ENCODE measurements at places on chromosomes 7 and 10.

DNA sequence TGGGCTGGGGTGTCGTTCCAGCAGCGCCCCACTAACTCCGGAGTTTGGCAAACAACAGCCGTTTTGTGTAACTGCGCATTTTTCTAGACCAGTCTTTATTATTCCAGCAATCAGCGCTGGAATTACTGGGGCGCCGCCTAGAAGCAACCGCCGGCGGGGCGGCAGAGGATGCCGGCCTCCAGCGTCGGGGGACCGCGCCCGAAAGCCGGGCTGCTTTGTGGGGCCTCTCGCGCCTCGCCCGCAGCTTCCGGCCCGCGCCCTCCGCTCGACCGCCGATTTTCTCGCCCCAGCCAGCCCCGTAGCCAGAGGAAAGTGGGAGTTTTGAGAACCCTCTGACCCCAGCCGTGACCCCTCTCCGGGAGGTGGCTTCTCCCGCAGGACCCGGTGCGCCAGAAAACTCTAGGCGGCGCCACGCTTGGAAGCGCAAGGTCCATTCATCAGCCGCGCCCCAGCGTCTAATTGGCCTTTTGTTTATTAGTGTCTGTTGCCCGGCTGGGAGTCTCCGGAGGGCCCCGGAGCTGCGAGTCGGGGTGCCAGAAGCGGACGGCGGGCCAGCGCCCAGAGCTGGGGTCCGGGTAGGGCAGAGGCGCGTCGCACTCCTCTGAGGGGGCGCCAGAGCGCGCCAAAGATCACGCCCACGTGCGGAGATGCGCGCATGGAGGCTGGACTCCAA, 10.7 kb downstream of the EMX2 start:
- DNase-seq = no peak

- no peak for DNase-seq
These were observed 438.0 kb upstream of the NFE2L3 start for GRCh38 chr7:25714013-25714412.

- no peak for DNase-seq
These were observed 38.8 kb downstream of the RNLS start for GRCh38 chr10:88544140-88544870.

DNA sequence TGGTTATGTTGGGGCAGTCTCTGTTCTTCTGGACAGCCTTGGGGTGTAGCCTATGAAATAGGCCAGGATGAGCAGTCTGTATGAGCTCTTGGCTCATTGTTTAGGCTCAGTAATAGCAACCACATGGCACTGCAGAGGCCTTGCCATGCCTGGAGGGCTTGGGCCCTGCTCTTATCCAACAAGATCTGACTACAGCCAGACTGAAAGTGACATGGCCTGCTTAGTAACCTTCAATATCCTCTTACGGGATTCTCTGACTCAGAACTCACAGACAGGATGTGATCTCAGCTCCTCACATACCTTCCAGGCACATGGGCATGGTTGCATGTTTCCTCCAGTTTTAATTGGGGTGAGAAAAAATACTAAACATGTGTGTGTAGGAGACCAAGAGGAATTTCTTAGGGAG, 289.3 kb downstream of the PTEN start:
- DNase-seq = no peak

DNA sequence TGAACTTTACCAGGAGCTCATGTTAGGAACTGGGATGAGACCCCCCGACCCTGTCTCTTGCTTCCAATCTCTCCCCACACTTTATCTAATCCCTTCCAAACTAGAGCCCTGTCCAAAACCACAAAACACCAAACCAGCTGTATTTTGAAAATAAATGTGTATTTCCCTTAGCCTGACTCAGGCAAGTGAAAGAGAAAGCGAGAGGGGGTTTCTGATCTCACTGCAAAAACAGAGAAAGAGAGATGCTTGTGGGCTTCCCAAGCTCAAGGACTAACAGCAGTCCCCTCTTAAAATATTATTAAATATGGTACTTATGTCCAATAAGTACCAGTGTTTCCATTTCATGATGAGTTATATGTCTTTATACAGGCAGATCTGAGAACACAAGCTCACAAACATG, 122.0 kb downstream of the AGMO start:
- DNase-seq = no peak

DNA sequence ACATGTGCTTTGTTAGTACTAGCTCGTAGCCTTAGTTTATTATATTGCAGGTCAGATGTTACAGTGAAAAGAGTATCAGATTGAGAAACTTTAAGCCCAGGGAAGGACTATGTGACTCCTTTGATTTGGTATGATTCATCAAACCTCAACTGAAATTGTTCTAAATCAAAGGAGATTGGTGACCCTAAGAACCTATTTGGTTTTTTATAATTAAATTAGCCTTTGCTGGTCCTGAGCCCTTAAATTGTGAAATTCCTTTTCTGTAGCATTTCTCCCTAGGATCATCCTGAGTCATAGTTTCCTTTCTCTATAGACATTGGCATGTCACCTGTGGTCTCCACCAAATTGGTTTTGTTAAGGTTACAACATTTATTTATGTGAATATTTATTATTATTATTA, 89.7 kb downstream of the POLR1F start:
- DNase-seq = no peak

DNA sequence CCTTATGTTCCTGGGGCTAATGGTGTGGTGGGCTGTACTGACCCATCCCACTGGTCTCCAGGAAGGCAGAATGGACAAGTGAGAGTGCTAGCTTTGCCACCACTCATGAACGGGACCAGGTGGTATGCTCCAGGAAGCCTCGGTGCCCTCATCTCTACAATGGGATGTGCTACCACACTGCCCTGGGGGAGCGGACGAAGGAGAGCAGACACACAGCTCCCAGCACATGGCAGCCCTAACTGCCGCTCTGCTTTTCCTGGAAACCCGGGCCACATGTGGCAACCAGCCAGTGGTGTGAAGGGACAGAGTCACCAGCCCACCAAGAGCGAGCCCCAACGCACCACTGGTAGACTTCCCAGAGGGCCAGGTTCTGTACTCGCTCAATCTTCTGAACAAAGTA, 35.8 kb downstream of the PARP12 start:
- DNase-seq = no peak

DNA sequence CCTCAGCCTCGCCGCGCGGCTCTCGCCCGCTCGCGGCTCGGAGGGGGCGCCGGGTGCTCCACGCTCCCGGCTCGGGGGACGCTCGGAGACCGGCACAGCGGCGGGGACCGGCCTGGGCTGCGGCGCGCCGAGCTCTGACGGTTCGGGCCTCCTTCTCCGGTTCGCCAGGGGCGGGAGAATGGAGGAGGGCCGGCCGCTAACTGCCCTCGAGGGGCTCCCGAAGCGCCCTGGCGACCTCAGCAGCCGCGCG, 232 bp upstream of the GRID1 start:
- no peak for DNase-seq

GRCh38 chr10:116765648-116766081, 23.3 kb upstream of the HSPA12A start:
- no peak for DNase-seq

DNA sequence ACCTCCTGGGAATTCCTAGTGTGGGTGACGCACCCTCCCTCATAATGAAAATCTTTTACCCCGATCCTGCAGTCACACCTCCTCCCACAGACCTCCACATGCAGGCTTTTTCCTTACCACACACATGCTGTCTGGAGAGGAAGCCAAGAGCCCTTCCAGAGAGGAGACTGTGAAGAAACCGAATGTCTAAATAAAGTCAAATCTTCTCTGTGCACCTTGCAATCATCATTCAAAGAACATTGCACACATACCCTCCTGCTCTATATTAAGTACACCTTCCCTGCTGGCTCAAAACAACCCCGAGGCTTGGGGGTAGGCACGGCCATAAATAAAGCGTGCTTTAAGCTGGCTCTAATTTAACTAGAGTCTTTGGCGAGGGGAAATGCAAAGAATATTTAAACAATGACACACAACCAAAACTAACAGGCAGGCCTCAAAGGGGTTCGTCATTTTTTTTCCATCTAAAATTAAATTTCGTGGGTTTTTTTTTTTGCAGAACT, 34.9 kb downstream of the CALML3 start:
- DNase-seq = no peak

DNA sequence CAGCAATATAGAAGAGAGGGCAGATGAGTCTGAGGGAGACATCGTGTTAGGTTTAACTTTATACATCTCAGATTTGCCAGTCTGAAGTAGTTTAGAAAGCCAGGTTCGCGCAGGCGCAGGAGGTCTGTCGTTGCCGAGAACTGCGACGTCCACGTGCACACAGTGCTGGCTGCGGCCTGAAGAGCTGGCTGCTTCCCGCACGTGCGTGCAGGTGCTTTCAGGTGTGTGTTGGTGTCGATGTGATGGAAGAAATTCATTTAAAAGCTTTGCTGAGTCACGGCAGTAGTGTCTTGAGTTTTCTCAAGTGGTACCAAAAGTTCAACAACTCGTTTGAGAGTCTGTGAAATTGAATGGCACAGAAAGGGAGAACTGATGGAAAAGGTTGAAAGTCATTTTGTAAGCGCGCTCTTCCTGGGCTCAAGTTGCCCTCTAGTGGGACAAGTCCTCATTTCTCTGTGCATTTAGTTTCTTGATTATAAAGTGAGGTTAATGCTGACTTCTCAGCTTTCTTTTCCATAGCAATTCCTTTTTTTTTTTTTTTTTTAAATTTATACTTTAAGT, 18.6 kb downstream of the WDR37 start:
- peak; percentile 13 for DNase-seq

DNA sequence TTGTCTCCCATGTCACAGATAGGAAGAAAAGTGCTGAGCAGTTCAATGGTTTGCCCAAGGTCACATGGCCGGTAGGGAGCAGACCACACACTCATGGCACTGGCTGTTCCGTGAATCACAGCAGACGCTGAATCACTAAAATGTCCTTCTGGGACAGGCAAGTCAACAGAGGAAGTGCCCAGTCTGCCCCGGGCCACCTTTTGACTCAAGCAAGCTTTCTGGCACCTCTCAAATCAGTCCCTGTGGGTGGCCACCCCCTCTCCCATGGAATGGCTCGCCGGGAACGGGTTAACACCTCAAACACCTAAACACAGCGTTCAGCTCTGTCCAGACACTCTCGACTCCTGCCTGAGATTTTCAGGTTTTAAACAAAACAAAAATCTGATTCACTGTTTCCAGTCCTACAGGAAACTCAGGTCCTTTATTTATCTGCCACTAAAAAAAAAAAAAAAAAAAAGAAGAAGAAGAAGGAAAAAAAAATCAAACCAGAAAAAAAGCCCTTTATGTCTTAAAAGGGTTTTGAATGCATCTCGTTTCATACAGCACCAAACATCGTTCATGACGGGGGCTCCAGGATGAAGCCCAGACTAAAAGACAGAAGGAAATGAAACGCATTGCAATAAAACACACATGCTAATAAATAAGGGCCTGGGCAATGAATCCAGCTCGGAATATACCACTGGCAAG, 15.5 kb downstream of the CARD11 start:
- DNase-seq = no peak

GRCh38 chr7:24075426-24075810, 208.6 kb upstream of the NPY start:
- DNase-seq = no peak

DNA sequence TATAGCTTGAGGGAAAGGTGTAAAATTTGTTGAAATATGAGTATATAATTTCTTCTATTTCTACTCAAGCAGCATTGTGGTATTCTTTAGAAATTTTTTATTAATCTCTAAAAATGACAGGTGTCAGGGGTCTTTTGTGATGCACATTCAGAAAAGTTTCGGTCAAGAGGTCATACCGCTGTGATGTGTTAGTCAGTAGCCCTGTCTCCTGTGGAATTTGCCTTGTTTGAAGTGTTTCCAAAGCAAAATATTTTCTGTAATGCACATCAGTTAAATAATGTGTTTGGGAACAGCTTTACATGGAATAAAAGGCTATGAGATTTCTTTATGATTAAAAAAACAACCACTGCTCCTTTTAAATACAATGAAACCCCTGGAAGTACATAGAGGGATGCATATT, 35.8 kb downstream of the FOXP2 start:
- DNase-seq = no peak

DNA sequence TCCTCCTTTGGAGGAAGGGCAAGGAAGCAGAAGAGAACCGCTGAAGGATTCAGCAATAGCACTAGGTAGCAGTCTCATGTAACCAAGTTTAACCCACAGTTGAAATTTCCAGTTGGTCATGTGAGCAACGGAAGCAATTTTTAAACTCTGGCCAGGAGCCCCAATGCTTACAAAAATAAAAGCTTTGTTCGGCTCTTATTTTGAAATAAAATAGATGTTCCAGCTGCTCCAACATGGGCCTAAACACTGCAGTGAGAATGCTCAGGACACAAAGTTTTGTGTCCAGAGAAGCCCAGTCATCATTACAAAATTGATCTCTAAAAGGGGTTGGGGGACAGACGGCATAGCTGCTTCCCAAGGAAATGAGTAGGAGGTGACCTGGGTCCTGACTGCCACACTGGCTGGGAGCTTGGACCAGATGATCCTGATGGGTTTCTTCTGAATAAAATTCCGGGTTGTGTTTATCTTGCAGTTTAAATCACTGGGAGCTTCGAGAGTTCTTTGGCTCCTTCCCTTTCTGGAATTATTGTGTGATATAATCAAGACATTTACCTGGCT, 452 bp upstream of the TMEM140 start:
- peak; percentile 23 for DNase-seq

GRCh38 chr7:24728503-24729364, 28.5 kb downstream of the GSDME start:
- no peak for DNase-seq

- no peak for DNase-seq
These were observed 32.1 kb downstream of the HIF1AN start for GRCh38 chr10:100567826-100568225.

- DNase-seq = no peak
These were observed 25.4 kb downstream of the PDGFA start for GRCh38 chr7:494259-494687.

DNA sequence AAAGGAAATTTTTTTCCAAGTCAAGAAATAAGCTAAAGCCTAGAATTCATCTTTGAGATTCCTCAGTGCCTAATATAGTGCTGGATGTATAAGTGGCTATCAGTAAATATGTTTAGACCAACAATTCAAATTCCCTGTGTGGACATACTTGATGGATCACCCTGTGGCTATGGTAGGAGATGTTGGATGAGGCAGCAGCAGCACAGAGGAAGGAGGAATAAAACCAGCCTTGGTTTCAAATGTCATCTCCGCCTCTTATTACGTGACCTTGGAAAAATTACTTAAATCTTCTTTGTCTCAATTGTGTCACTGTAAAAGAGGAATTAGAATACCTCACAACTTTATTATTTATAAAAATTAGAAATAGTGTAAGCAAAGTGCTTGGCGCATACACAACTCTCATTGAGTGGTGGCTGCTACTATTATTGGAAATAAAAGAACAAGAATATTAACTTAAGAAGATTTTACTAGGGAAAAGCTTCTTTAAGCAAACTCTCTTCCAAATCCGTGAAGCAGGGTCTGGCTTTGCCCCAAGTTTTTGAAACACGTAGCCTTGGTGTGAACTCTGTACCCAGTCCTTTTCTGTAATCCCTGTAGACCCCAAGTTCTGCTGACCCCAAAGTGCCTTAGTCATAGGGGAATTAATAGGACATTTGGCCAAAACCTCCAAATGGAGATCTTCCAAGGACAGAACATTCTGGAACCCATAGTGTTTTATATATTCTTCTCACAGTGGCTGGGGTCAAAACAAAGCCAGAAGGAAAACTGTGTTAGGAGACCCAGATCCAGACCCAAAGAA, 283.8 kb downstream of the PTEN start:
- DNase-seq = no peak
